Brain microvascular endothelial cell (primary cell): ENCODE measurements at places on chromosomes 3 and 15.

DNA sequence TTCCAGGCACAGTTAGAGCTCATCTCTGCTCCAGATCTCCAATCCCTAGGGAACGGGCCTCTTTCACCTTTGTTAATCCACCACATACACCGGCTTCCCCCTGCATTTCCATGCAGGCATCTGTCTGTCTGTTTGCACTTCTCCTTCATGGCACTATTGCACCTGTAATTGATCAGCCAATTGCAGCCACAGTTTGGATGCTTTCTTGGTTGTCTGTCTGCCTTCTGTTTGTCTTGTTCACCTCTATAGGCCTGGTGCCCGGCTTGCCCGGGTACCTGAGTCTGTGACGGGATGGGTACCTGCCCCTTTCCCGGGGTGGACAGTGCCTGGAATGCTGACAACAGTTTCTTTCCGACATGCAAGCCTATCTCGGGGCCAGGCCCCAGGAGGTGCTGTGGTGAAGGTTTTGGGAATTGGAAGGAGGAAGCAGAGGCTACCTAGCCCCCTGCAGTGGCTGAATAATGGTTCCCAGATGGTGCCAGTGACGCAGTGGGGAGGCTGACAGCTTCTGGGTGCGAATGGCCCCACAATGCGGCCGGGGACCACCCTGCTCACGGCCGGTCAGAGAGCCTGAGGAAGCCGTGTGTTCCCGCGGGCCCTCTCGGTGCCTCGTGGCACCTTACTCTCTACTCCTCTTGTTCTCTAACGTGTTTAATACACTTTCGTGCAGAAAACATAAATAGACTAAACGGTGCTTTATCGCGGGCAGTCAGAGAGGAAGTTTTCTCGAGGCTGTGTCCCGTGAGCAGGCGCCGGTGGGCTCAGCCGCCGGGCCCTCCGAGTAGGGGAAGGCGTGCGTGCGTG is 31.3 kb upstream of the RAB6B start:
- DNase-seq: no peak

GRCh38 chr15:28023933-28024888 is 74.9 kb downstream of the OCA2 start:
- DNase-seq: no peak

DNA sequence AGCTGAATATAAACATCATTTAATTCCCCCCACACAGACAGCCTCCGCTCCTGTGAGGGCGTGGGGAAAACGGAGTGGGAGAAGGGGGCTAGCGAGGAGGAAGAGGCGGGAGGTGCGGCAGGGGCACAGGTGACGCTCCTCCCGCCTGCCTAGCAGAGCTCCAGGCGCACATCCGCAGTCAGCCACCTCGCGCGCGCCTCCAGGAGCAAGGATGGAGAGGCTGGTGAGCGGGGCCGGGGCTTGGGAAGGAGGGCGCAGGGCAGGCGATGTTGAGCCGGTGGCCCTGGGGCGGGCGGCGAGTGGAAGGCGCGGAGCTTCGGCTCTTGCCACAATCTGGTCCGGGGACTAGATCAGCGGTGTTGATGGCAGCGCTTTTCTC is at the start of gene CD200:
Gene CD200 (plus strand): TSS at position 155 of the 379 bp plus-strand sequence. CDS start 57 bp downstream, at position 212.
- peak; percentile 26 for DNase-seq

- no peak for DNase-seq
Measured at GRCh38 chr3:82467051-82467450, 705.6 kb upstream of the GBE1 start.

DNA sequence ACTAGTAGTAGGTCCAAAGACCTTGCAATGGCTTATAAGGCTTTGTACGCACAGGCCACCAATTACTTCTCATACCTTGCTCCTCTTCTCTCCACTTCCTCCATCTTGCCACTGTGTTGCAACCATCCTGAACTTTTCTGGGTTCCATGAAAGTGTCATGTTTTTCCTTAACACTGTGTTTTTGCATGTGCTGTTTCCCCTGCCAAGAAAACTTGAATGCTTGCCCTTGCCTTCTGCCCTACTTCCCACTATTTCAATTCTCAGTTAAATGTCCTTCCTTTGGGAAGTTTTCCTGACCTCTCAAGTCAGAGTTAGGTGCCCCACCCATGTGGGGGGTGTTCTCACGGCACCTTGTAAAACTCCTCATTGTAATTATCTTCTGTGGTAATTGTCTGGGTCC is 182.8 kb downstream of the THRB start:
- no peak for DNase-seq

- no peak for DNase-seq
Measured at GRCh38 chr15:73287019-73287418, 81.7 kb downstream of the HCN4 start.

DNA sequence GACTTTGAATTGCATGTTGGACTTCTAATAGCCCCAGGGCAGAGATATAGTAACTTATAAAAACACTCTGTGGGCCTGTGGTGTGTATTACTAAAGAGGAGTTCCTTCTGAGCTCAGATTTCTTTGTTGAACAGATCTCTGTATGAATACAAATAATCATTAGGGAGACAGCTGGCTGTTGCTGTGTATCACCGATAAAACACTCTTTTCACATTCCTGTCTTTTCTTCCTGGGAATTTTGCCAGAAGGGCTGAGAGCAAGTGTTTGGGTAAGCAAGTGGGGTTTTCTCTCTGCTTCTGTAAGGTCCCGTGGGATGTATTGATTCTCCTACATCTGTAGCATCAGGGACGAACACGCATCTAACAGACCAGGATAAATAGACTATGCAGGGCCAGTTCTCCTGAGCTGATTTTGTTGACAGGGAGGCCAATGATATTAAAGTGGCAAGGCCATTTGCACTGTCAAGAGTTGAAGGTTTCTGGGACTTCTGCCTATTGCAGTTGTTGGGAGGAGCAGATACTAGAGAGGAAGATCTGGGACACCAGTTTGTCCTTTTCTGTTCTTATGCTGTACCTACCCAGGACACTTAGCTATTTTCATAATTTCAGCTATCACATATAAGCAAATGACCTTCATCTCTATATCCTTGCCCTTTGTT is 225.9 kb upstream of the CD96 start:
- peak; percentile 71 for DNase-seq

DNA sequence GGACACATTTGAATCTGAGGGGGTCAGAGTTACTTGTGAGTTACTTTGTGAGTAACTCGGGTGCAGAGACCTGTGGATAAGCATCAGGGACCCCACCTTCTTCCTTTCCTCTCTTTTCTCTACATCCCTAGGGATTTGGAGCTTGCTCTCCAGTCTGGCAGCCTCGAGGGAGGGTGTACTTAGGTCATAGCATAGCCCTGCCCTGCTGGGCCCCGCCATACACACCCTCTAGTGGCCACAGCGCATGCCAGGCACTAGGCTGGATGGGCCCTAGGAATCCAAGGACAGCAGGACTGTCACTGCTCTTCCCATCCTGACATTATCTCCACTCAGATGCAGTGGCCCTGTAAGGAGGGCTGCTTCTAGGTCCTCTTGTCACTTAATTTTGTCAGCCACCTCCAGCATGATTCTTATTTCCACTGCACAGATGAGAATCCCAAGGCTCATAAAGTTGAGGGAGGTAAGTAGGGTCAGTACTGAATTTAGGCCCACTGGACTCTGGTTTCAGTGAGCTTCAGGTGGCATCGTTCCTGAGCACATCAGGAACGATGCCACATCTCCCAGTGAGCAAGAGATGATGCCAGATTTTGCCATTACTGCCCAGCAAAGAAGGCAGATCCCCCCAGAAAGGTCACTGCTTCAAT is 3.6 kb upstream of the SMAD6 start:
- peak; percentile 62 for DNase-seq

GRCh38 chr3:49173792-49174170 is 2.4 kb downstream of the KLHDC8B start:
- DNase-seq: peak; percentile 24

DNA sequence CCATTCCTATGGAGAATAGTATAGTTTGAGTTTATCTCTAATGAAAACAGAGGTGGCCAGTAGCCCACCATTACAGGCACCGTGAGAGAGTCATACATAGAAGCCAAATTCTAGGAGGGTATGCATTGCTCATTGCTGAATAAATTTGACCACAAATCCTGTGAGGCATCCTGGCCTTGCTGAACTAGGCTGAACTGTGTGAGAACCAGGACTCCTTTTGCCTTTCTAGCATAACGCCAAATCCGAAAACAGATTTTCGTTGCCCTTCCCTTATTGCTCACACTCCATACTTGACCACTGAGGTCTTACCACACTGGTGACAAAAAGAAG is 50.4 kb downstream of the SLC2A2 start:
- peak; percentile 58 for DNase-seq

DNA sequence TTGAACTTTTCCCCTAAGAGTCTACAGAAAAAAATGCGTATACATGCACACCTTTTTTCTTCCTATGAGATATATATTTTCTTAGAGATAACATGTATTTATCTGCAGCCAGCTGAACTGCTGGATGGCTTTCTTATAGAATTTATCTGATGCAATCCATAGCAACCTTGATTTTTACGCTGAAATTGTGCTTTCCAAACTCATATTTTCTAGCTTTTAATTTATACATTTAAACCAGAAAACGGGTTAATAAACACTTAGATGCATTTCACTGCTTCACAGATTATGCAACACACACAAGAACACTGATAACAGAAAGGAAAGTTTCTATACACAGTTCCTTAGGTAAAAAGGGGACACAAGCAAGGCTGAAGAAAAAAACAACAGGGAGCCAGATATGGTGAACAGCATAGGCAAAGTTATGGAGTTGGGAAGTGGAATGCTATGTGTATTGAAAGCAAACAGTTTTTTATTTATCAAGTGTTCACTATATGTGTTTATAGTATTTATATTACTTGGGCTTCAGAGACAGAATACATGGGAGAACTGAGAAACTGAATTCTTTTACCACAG is 149.5 kb downstream of the SPATA16 start:
- no peak for DNase-seq

- DNase-seq: no peak
Measured at GRCh38 chr3:66149269-66149668, 71.5 kb upstream of the SLC25A26 start.

- no peak for DNase-seq
Measured at GRCh38 chr15:89330881-89331595, 3.6 kb downstream of the POLG start.

DNA sequence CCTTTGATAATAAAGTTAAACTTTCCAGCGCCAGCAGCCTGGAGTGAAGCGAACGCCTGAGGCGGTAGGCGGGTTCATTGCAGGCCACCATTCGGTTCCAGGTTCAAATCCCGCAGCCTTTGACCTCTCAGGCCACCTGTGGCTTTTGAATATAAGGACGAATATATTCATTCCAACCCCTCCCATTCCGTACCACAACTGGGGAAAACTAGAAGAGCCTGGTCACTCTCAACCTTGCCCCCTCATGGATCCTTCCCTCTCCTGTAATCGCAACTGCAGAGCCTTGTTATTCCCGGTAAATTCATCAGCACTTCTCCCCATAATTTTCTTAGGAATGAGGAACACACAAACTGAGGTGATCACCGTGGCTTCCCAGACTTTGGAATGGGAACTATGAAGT is 35.2 kb downstream of the ZIC4 start:
- DNase-seq: no peak

DNA sequence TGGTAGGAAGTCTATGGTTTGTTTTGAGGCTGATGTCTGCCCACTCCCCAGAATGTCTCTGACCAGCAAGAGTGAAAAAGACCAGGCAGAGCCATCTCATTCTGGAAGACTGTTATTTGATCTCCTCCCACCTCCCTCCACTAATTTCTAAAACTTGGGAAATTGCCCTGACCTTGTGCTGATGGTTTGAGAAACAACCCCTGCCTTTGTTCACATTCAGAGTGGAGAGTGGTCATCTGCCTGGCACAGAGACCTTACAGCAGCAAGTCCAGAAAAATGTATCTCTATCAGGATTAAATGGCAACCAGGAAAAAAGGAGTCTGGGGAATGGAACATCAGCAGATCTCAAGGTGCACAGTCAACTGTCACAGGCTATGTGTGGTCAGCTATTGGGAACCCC is 25.7 kb downstream of the SPATA12 start:
- DNase-seq: no peak

- DNase-seq: no peak
Measured at GRCh38 chr3:188789251-188789650, 382.5 kb upstream of the TPRG1 start.

DNA sequence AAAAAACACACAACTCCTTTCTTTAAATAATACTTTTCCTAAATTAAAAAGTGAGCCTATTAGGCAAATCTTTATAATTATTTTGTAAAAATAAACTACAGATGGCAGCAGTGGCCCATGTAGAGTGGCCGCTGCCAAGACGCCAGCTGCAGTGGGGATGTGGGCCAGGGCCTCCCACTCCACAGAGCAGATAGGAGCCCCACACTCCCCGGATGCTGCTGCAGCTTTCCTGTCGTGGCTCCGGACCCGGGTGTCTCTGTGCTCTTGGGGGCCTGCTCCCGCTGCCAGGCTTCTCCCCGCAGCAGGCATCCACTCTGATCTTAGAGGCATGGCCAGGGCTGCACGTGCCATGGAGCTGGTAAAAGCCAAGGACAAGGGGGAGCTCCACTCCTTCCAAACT is 67.5 kb downstream of the PROS1 start:
- no peak for DNase-seq

GRCh38 chr3:156148946-156149381 is 28.6 kb downstream of the KCNAB1 start:
- peak; percentile 48 for DNase-seq

GRCh38 chr3:66504850-66505641 is 4.2 kb upstream of the LRIG1 start:
- no peak for DNase-seq

- DNase-seq: no peak
Measured at GRCh38 chr3:148957586-148957985, 33.8 kb upstream of the GYG1 start.
